Activated CD4-positive, alpha-beta memory T cell treated with anti-CD3 and anti-CD28 coated beads, Interleukin-2, amount 10 ng/mL, durations not matched to agents 7 days and 5 days (primary cell): ENCODE measurements at places on chromosomes 11 and 22. TPM values are rescaled to one million over a fixed set of nuclear protein-coding genes. Genes with fewer than 3 reads are reported as not detected.
A peak's percentile ranks its signal among the peaks of the same experiment; 100 is the strongest.

DNA sequence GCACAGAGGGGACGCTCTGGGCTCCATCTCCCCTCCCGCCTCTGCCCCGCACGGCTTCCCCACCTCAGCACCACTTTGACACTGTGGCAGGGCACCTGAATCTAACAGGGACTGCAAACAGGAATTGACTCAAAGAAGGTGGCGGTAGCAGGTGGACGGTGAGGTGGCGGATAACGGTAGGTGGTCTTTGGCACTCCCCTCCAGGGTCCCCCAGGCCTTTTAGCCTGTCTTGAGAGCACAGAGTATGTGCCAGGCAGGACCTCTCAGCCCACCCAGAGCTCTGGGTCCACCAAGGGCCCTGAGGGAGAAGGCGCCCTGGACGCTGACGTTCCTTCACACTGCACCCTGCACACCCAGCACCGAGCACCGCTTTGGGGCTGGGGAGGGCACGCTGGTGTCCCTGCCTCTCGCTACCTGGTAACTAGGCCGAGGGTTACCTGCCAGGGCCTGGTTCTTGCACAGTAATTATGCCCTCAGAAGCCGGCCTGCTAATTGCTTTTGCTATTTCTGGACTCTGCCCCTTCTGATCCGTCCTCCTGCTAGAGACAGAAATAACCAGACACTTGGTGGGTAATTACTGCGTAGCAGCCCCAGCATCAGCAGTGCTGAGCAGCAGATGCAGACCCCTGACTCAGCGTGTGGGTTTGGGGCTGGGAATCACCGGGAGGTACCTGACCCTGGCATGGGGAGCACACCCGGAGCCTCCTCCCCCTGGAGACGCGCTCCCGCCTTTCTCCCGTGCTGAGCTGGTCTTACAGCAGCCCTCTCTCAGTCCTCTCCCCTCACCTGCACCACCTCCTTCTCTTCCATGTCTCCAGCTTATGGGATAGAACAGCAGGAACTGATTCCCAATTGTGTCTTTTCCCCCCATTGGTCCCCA lies 103.3 kb upstream of the B3GAT1 start:
- no peak overlapping the region for H3K4me3 ChIP-seq
- H3K4me1 ChIP-seq: no peaks in the 10 kb centered on the region
- peaks cover 3% of the 10 kb centered on the region for H3K27me3 ChIP-seq
- DNase-seq: no peak

GRCh38 chr11:78079232-78080083 lies at the start of gene NDUFC2:
NDUFC2 (minus strand) TSS chr11:78079862; CDS start chr11:78079744, 118 bp downstream.
- H3K27me3 ChIP-seq: no peaks in the 10 kb centered on the region
- H3K4me1 ChIP-seq: peaks cover 51% of the 10 kb centered on the region
- peak; percentile 77 for DNase-seq
- H3K36me3 ChIP-seq: peaks cover 20% of the 10 kb centered on the region
- peak within 1 kb of the TSS; percentile 94 for H3K4me3 ChIP-seq

DNA sequence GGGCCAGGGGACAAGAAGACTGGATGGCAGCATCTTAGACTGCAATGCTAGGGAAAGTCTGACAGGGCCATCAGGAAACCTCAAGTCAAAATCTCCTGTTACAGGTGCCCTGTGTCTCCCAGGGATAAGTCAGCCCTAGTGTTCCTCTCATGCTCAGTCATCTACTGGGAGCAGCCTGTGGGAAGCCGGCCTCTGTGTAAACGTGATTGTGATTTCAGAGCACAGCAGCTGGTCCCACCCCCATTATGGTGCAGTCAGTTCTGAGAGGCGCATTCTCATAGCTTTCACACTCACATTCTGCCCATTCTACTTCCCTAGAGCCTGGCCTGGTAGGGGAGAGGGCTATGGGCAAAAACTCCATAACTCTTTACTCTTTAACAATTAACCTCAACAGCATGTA lies 7.2 kb upstream of the SLN start:
- no peaks in the 10 kb centered on the region for H3K4me1 ChIP-seq
- H3K27me3 ChIP-seq: peaks cover 18% of the 10 kb centered on the region
- no peak overlapping the region for H3K27ac ChIP-seq
- no peak for DNase-seq

DNA sequence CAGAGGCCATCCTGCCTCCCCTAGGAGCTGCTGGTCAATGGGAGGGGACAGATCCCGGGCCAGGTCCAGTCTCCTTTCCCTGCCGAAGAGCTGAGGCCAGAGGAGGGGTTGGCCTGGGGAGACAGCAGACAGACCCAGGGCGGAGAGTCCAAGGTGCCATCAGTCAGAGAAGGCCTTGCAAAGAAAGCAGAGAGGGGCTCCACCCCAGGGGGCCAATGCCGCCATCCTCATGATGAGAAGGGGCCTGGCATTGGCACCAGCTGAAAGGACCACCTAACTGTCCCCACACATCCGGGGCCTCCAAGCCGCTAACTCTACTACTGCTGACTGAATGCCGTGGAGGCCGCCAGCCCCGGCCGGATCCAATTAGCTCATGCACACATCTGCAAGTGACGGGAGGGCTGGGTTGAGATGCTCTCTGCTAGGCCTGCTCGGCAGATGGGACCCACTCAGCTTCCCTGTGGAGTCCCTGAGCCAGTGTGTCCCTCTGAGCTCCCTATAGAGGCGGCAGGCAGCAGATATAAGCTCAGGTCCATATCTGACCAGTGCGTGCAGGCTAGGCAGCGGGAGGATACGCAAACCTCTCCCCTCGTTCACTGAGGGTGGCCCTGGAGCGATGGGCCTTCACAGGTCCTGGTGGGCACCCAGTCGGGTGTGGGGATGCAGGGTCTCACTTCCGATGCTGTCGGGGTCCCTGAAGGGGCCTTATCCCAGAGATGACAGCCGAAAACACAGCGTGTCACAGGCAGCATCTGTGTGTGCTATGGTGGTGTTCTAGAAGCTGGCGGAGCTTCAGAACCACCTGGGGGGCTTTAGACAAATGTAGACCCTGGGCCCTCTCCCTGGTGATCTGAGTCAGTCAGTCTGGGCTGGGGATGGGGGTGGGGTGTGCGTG lies 183.9 kb downstream of the CTTN start:
- no peak overlapping the region for H3K4me3 ChIP-seq
- H3K4me1 ChIP-seq: no peaks in the 10 kb centered on the region
- H3K27ac ChIP-seq: no peak overlapping the region
- H3K36me3 ChIP-seq: no peaks in the 10 kb centered on the region
- no peak for DNase-seq

- no peak overlapping the region for H3K4me3 ChIP-seq
- no peaks in the 10 kb centered on the region for H3K4me1 ChIP-seq
- no peaks in the 10 kb centered on the region for H3K36me3 ChIP-seq
- H3K27me3 ChIP-seq: peaks cover 15% of the 10 kb centered on the region
- DNase-seq: no peak
- H3K27ac ChIP-seq: no peak overlapping the region
Observed at GRCh38 chr11:114366331-114367243, 33.7 kb downstream of the C11orf71 start.

GRCh38 chr11:68903288-68904247 lies at the start of the genes IGHMBP2 and MRPL21:
IGHMBP2 (plus strand) TSS chr11:68903891; CDS start chr11:68903953, 62 bp downstream.
MRPL21 (minus strand) TSS chr11:68903832; CDS start chr11:68903810, 22 bp downstream.
- peak within 1 kb of the TSS; percentile 88 for H3K27ac ChIP-seq
- H3K4me1 ChIP-seq: peaks cover 45% of the 10 kb centered on the region
- H3K27me3 ChIP-seq: no peaks in the 10 kb centered on the region
- peak; percentile 89 for DNase-seq

GRCh38 chr11:94588366-94588942 lies 21.3 kb downstream of the PIWIL4 start:
- no peak for DNase-seq
- H3K4me3 ChIP-seq: no peak overlapping the region
- no peaks in the 10 kb centered on the region for H3K36me3 ChIP-seq
- H3K27me3 ChIP-seq: no peaks in the 10 kb centered on the region
- no peaks in the 10 kb centered on the region for H3K4me1 ChIP-seq
- no peak overlapping the region for H3K27ac ChIP-seq

- H3K4me3 ChIP-seq: no peak overlapping the region
- peaks cover 25% of the 10 kb centered on the region for H3K36me3 ChIP-seq
Observed at GRCh38 chr11:46436113-46436512, 44.5 kb upstream of the CHRM4 start.

DNA sequence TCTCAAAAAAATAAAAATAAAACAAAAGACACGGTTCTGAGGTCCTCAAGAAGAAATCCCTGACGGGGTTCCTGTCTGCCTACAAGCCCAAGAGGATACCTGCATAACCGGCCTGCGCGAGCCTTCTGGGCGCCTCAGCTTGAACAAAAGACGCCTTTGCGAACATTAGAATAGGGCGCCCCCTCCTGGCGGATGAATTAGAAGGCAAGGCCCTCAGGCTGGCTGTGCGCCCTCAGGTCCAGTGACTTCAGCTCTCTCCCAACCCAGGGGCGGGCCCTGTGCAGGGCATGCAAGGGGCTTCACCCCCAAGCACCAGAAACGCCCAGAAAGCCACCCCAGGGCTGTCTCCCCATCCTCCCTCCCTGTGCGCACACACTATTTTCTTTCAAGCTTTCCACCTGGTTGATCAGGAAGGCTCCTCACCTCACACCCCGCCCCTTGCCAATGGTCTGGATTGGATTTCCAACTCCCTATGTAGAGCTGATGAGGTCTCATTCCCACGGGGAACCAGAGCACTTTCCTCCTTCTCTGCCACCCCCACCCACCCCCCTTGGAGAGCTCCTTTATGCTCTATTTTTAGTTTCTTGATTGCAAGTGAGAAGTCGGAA lies 273.3 kb downstream of the BUD13 start:
- H3K36me3 ChIP-seq: no peaks in the 10 kb centered on the region
- H3K27me3 ChIP-seq: peaks cover 41% of the 10 kb centered on the region
- no peak overlapping the region for H3K4me3 ChIP-seq
- peak; percentile 63 for DNase-seq
- no peak overlapping the region for H3K27ac ChIP-seq

DNA sequence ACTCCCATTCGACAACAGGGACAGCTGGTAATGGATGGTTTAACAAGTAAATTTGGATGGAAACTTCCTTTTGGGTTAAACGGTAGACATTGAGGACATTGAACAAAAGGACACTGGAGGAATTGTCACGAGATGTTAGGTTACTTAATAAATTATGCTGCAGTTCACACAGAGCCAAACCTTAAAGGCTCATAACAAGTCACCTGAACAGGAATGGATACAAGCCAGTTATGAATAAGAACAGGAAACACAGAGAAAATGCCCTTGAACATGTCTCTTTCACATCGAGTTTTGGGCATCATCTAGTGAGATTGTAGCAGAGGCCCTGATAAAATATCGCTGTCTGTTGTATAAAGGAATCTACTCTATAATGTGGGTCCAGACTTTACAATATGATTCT lies 65.6 kb downstream of the CD44 start:
- H3K4me3 ChIP-seq: no peak overlapping the region
- no peak for DNase-seq
- H3K27ac ChIP-seq: no peak overlapping the region
- H3K27me3 ChIP-seq: no peaks in the 10 kb centered on the region
- H3K36me3 ChIP-seq: peaks cover 100% of the 10 kb centered on the region
- peaks cover 3% of the 10 kb centered on the region for H3K4me1 ChIP-seq

- no peaks in the 10 kb centered on the region for H3K36me3 ChIP-seq
- no peaks in the 10 kb centered on the region for H3K4me1 ChIP-seq
- H3K27ac ChIP-seq: no peak overlapping the region
- no peak overlapping the region for H3K4me3 ChIP-seq
Observed at GRCh38 chr11:94948070-94948617, 25.2 kb downstream of the CWC15 start.

DNA sequence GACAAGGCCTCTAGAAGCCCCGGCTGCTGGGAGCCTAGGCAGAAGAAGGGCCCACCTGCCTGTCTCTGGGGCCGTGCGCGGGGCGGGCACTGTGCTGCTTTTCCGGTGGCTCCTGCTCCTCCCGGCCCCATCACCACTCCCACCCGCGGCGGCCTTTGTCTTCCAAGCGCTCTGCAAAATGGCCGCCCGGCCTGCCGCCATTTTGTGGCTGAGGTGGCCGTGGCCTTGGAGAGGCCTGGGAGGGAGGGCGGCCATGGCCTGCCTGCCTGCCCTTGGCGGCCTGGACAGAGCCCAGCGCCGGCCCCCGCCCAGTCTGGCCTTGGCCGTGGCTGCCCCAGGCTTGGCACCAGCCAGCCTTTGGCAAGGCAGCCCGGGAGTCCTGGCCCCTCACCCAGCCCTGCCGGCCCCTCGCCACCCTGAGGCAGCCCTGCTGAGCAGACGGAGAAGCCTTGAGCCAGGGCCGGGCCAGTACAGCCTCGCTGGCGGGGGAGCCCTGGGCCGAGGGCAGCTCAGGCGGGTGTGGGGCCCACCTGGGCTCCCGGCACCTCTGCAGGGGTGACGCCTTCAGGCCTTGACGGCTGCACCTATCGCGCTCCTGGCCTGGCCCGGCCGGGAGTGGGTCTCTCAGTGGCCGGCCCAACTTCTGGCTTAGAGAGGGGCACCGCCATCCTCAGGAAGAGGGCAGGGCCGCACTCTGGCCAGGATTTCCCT lies 46.0 kb upstream of the PPARA start:
- no peaks in the 10 kb centered on the region for H3K36me3 ChIP-seq
- H3K4me1 ChIP-seq: no peaks in the 10 kb centered on the region
- H3K27ac ChIP-seq: no peak overlapping the region
- DNase-seq: no peak
- no peaks in the 10 kb centered on the region for H3K27me3 ChIP-seq
- H3K4me3 ChIP-seq: no peak overlapping the region

DNA sequence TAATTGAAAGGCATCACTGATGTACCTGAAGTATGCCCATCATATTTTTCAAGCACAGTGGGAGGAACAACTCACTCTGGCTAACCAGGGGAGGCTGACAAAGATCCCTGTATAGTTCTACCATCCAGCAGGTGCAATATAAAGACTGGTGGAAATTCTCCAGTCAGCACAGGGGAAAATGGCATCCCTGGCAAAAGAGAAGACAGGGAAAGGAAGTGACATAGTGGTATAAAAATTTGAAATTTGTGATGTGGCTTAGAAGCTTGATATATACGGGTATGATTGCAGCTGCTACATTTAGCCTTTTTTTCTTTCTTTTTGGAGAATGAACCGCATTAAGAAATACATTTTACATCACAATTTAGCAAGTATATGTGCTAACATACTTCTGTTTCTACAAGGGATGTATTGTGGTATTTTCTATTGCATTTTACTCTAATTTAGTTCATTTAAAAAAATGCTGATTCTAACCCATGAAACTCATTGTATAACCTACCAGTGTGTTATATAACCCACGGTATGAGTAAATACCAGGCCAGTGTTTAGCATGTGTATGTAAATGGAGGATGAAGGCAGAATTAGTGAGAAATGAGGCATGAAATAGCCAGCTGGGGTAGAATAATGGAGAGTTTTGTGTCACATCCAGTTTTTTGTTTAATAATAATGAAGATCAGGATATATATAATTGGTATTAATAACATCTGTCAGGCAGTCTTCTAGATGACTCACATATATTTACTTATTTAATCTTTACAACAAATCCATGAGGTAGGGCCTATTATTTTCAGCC lies 186.1 kb downstream of the ARHGAP42 start:
- H3K4me1 ChIP-seq: no peaks in the 10 kb centered on the region
- no peak for DNase-seq

DEFB131B gene
- not detected for total RNA-seq

USP2 gene
- total RNA-seq: 0.48 TPM

MS4A4E gene
- total RNA-seq: not detected

ZNF214 gene
- not detected for total RNA-seq

CTSW gene
- total RNA-seq: 80.5 TPM

SAA4 gene
- total RNA-seq: not detected
